ENCODE measurements at places on chromosomes 11 and 22.
A peak's percentile ranks its signal among the peaks of the same experiment; 100 is the strongest.

DNA sequence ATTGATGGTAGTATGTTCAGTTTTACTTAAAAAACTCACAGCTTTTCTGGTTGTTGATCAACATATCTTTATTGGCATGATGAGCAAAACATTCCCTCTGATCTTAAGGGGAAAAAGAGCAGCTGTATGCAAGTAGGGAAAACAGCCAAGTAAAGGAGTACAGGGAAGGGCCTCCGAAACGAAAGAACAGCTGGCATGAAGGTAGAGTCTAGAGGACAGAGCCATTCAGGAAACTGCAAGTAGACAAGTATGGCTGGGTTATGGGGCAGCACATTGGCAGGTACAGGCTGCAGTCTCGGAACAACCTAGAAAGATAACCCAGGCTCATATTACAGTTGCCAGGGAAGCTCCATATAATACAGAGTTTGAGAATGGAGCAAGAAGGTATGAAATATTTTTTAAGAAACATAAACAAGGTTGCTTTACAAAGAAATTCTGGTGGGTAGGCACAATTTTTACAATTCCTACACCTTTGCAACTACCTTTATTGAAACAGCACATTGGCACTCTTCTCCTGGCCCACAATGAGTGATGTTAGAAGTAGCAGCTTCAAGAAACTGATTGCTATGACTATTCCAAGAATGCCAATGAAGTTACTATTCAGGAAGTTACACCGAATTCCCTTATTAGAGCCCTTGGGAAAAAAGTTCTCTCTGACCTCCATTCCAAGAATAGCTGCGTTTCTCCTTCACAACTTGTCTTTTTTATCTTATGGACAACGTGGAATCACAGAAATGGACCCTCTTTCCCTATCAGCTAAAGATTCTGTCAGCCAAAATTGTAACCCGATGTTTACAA is 45.2 kb downstream of the LGR4 start:
- DNase-seq, result no peak

- no peak for DNase-seq
Measured at GRCh38 chr11:57251491-57252104, 14.5 kb upstream of the APLNR start.

- no peak for DNase-seq
Measured at GRCh38 chr11:109867784-109868183, 225.4 kb upstream of the ZC3H12C start.

DNA sequence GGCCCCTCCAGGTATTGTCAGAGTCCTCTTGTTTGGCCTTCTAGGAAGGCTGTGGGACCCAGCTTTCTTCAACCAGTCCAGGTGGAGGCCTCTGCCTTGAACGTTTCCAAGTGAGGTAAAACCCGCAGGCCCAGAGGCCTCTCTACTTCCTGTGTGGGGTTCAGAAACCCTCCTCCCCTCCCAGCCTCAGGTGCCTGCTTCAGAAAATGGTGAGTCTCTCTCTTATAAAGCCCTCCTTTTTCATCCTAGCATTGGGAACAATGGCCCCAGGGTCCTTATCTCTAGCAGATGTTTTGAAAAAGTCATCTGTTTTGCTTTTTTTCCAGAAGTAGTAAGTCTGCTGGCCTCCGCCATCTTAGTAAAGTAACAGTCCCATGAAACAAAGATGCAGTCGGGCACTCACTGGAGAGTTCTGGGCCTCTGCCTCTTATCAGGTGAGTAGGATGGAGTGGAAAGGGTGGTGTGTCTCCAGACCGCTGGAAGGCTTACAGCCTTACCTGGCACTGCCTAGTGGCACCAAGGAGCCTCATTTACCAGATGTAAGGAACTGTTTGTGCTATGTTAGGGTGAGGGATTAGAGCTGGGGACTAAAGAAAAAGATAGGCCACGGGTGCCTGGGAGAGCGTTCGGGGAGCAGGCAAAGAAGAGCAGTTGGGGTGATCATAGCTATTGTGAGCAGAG is at the start of gene CD3E:
TSS of gene CD3E (plus strand) at position 163 of the 681 bp plus-strand sequence. CDS start at position 386, 223 bp downstream.
- DNase-seq, result no peak

DNA sequence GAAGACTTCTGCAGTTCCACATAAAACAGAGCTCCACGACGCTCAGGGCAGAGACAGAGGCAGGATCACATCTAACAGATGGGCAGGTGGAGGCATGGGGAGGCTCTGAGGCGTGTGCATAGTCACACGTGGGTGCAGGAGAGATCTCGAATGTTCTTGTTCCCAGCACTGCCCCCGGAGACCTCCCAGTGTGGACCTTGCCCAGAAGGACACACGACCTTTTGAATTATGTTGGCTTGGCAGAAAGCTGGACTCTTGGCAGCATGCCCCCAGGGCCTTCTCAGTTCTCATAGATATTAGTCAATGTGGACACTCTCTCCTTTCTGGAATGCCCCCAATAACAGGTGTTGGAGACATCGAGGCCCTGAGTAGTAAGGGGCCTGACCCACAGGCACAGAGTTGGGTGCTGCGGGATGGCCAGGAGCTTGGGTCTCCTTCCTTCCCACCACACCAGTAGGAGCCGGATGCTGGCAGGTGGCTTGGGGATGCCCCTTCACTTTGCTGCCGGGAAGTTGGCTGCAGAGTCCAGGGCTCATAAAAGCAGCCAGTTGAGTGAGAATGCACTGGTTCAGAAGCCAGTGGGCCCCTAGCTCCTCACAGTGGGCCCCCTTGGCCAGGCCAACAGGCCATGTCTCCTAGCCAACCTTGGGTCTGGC is 12.1 kb downstream of the MYEOV start:
- DNase-seq, result no peak

DNA sequence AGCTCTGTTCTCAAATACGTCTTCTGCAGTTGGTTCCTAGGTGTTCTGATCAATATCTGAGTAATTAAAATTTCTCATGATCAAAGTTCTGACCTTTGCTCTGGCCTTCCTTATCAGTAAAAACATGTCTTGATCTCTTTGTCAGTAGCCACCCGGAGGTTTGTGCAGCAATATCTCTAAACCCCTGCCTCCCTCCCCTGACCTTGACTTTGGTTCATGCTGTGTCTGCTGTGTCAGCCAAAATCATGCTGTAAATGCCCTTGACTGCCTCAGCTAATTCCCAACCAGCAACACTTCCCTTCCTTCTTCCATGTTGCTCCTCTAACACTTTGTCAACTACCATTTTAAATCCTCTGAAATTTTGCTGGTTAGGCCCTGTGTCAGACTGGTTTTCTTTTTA is 424.7 kb downstream of the FAM181B start:
- DNase-seq, result no peak

DNA sequence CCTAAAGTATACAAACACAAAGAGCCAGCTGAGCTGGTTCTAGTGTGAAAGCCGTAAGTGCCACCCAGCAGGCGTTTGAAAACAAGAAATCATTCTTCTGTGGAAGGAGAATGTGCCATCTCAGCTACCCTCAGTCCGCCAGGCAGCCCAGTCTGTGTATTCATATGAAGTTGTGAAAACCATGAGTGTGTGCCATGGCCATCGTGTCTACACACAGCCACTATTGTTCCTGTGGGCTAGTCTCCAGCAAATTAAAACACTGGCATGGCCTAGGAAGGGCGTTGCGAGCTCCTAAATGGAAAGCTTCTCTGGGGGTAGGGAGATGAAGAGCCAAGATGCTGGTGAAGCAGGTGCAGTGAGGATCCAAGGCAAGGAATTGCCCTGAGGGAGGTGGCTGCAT is 51.5 kb upstream of the HORMAD2 start:
- no peak for DNase-seq

DNA sequence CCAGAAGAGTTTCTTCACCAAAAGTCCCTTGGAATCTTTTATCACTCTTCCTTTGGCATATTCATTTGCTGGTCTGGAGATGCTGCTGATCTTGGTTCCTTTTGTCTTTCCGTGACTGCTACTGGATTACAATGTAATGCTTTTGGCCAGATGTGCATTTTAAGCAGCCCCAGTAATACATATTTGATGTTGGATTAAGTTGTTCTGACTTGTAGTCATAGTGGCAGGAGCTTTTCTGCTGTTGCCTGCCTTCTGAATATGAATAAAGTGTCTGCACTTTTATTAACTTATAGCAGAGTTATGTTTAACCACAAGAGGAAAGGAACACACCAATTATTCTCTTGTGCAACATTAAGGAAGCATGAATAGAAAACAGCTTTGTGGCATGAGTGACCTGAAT is 360.0 kb upstream of the DDI1 start:
- no peak for DNase-seq

GRCh38 chr11:120698918-120699317 is 187.4 kb downstream of the GRIK4 start:
- DNase-seq, result no peak

- peak; percentile 27 for DNase-seq
Measured at GRCh38 chr11:15629690-15630321, 515.1 kb downstream of the INSC start.

GRCh38 chr11:131178596-131178995 is 191.8 kb upstream of the NTM start:
- no peak for DNase-seq

DNA sequence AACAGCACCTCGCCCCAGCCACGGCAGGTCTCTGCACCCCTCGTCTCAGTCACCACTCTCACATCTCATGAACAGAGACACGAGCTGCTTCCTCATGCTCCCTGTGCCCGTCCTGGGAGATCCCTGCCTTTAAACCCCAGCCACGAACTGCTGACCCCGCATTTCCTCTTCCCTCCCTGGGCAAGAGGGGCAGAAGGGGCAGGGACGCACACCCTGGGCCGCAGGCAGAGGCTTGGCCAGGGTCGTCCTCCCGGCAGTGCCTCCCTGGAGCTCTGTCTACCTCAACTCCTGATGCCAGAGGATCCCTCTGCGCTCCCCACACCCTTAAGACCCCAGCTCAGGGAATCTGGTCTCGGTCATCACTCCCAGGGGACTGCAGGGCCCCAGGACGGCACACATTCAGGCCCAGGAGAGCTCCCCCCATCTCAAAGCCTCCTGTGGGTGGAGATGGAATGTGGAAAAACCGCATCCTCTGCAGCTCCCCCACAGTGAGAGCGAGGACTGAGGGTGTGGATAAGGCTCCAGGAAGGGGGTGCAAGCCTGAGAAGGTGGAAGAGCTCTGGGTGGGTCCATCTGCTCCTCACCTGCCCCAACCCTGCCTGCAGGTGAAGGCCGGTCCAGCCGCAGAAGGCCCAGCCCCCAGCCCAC is 1.2 kb downstream of the BID start:
- no peak for DNase-seq
